Stimulated activated CD8-positive, alpha-beta memory T cell treated with anti-CD3 and anti-CD28 coated beads, Interleukin-4, amount 100 ng/mL, for 1 hour (primary cell): ENCODE measurements at places on chromosomes 3 and 15.

DNA sequence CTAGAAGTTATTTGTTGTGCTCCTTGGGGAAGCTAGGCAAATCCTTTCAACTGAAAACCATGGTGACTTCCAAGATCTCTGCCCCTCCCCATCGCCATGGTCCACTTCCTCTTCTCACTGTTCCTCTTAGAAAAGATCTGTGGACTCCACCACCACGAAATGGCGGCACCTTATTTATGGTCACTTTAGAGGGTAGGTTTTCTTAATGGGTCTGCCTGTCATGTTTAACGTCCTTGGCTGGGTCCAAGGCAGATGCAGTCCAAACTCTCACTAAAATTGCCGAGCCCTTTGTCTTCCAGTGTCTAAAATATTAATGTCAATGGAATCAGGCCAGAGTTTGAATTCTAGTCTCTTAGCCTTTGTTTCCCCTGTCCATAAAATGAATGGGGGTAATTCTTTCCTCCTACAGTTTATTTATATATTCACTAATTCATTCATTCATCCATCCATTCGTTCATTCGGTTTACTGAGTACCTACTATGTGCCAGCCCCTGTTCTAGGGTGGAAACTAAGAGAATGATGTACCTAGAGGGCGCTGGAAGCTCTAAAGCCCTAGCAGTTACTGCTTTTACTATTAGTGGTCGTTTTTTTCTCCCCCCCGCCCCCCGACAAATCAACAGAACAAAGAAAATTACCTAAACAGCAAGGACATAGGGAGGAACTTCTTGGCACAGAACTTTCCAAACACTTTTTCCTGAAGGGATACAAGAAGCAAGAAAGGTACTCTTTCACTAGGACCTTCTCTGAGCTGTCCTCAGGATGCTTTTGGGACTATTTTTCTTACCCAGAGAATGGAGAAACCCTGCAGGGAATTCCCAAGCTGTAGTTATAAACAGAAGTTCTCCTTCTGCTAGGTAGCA lies 657 bp downstream of the PATL2 start:
- no peak for DNase-seq

DNA sequence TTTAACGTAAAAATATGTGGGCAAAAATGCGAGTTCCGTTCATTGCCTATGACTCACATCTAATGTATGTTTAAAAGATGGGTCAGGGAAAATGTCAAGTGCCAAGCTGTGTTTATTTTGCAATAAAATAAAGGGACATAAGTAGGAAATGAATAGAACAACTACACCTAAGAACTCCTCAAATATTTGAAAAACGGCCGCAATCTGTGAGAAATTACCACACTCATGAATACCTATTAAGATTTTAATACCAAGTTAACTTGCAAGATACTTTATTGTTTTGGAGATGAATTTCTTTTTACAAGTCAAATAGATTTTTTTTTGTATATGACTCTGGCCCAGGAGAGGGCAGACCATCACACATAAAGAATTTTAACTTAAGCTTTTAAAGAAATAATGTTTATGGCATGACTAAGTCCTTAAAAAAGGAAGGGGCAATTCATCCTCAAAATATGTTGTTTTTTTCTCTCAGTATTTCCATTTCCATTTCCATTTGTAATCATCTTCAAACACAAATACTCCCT lies 152.7 kb downstream of the SUCNR1 start:
- DNase-seq, result no peak

GRCh38 chr3:138946663-138947494 lies at the start of the genes FOXL2 and FOXL2NB:
FOXL2 (minus strand) TSS chr3:138947137; CDS start chr3:138946722, 415 bp downstream.
FOXL2NB (plus strand) TSS chr3:138947217; CDS start chr3:138947365, 148 bp downstream.
- no peak for DNase-seq

- DNase-seq, result no peak
These were observed 88.8 kb upstream of the CHD2 start for GRCh38 chr15:92811148-92811913.

DNA sequence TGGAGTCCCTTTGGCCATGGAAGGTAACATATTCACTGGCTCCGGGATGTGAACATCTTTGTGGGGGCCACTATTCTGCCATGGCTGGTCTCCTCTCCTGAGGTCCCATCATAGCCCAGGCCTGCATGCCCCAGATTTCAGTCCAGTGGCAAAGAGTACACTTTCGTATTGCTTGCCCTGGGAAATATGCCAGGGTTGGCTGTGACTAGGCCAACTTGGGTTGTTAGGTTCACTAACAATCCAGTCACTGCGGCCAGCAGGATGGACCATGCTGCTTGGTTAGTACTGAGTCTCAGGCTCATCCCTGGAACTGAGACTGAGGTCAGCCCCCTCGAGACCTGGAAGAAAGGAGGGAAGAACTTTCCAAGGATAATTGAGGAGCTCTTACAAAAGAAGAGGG lies 9.8 kb upstream of the EEFSEC start:
- no peak for DNase-seq

GRCh38 chr3:186520957-186521842 lies 23.0 kb downstream of the CRYGS start:
- DNase-seq, result no peak

DNA sequence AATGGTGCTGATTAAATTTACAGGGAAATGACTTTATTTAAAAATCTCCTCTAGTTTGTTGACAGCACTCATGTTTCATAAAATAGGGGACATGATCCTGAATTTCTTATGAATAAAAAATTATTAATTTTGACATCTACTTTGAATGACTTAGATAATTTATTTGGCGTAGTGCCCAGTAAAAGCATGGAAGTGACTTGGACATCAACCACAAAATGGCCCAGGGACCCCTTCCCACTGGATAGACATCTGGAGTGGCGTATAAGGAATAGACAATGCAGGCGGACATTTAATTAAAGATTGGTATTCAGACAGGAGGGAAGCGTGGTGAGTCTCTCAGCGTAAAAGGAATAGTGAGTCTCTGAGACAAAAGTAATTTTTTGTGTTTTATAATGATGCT lies 79.8 kb downstream of the ADAMTSL3 start:
- DNase-seq, result no peak

DNA sequence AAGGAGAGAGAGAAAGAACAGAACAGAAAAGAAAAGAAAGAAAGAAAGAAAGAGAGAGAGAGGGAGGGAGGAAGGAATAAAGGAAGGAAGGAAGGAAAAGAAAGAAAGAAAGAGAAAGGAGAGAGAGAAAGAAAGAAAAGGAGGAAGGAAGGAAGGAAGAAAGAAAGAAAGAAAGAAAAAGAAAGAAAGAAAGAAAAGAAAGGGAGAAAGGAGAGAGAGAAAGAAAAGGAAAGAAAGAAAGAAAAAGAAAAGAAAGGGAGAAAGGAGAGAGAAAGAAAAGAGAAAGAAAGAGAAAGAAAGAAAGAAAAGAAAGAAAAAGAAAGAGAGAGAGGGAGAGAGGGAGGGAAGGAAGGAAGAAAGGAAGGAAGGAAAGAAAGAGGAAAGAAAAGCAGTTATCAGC lies 108.8 kb downstream of the ARPP21 start:
- no peak for DNase-seq

- DNase-seq, result no peak
These were observed 133.2 kb downstream of the ALDH1A2 start for GRCh38 chr15:57932348-57932747.

DNA sequence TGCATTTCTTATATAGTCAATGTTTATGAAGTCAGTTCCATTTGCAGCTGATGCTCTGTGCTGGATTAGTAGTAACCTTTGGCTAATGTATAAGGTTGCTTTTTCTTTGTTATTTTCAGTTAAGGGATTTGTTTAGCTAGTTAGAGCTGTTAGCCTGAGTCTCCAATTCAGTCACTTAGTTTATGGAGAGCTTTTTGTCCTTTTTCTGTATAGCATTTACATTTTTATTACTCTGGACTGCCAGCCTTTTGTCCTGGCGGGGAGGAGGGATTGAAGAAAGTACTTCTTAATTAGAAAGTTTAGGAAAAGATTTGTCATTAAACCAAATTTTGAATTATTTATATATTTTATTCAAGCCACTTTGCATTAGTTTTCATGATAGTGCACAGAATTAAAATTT lies 52.0 kb downstream of the DNAJC13 start:
- no peak for DNase-seq

DNA sequence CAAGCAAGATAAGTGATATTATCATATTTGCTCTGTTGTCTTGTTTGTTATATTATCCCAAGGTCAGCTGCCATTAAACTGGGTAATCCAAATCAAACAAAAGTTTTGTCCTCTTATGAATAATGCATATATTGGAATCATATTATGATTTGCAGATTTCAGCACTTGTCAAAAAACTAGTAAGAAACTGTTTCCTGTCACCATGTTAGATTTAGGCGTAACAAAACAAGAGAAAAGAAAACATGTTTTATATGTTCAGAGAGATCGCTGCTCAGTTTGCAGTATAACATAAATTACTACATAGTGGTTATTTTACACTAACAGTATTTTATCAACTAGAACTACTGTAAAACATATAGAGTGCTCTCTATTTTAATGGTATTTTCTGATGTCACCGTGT lies 123.4 kb upstream of the ICE2 start:
- no peak for DNase-seq

DNA sequence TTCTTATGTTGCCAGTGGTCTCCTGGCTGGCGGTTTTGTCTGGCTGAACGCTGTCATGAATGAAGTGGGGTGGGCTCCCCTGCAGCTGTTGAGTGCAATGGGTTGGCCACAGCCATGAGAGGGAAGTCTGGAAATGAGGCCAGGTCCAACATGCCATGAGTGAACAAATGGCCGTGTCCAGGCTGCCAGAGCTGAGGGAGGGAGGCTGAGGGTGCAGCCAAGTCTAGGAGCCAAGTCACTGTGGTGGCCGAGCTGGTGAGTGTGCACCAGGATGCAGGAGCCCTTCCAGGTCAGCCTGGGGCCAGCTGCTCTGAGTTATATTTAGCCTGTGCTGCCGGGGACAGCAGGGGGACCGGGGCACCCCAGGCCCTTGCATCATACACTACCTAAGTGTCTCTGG lies 24.7 kb upstream of the PRR23E start:
- no peak for DNase-seq

- DNase-seq, result no peak
These were observed at the start of gene PLOD2 for GRCh38 chr3:146160964-146161662. PLOD2 (minus strand) TSS chr3:146161184; CDS start chr3:146160989, 195 bp downstream.

GRCh38 chr15:59406446-59406845 lies 31.5 kb upstream of the FAM81A start:
- no peak for DNase-seq

GRCh38 chr3:107414325-107414964 lies 37.2 kb downstream of the CCDC54 start:
- DNase-seq, result no peak

DNA sequence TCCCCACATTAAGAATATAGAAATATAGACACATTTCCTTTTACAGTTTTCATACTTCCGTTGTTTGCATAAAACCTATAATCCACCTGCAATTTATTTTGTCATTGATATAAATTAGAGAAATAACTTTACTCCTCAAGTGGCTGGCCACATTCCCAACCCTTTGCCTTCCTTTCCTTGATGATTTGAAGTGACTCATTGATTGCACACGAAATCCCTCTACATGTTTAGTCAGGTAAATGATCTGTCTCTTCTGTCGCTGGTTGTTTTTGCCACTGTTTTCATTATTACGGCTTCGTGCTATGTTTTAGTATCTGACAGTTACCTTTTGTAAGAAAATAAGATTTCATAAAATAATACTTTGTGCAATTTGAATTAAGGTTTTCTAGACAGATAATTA lies 272.2 kb upstream of the NR2E3 start:
- no peak for DNase-seq

DNA sequence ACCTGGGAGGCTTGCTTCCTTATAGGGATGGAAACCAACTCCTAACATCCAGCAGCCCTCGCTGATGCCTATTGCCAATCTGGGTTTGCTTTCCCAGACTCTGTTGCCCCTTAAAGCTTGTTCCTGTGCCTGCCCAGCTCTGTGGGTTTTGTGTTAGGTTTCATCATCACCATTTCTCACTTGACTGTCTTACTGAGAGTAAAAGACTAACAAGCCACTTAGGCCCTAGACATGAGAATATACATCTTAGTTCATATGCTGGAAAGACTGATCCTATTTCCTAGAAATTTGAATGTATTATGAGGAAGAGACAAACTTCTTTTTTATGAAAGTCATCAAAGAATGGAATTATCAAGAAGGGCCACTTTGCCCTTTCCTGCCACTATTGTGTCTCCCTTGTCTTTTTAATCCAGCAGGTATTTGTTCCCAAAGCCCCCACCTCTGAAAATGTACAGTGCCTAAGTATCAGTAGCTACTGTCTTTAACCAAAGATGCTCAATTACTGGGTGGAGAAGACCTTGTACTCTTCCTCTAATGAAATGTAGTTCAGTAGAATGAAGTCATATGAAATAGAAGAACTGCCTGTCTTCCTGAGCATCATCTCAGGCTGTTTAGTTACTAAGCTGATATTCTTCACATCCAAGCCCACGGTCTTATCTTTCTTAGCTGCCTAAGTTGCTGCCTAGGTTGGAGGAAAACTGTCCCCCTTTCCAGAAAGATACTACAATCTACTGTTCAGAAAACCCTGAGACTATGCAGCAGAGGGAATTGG lies 59.8 kb upstream of the ZPLD1 start:
- DNase-seq, result no peak

GRCh38 chr15:67232591-67232990 lies 21.9 kb downstream of the AAGAB start:
- no peak for DNase-seq

GRCh38 chr3:66439666-66440344 lies 61.0 kb downstream of the LRIG1 start:
- no peak for DNase-seq

- DNase-seq, result no peak
These were observed 92.6 kb downstream of the LEKR1 start for GRCh38 chr3:156918746-156919145.

- DNase-seq, result no peak
These were observed 15.7 kb downstream of the GABRB3 start for GRCh38 chr15:26757141-26757540.

GRCh38 chr15:41934843-41935242 lies 37.5 kb downstream of the EHD4 start:
- peak; percentile 53 for DNase-seq

DNA sequence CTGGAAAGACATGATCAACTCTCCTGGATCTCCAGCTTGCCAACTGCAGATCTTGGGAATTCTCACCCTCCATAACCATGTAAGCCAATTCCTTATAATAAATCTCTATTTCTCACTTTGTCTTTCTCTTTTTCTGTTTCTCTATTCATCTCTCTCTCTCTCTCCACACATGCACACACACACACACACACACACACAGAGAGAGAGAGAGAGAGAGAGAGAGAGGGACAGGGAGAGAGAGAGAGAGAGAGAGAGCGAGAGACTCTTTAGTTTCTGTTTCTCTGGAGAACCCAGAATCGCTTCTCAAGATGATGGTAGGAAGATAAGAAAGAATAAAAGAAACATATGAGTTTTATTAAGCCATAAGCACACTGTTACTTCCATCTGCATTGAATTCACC lies 111.9 kb downstream of the BCHE start:
- no peak for DNase-seq

GRCh38 chr3:195708061-195708460 lies 12.7 kb upstream of the MUC20 start:
- no peak for DNase-seq

GRCh38 chr3:175374705-175375104 lies 515.6 kb downstream of the NAALADL2 start:
- no peak for DNase-seq

- DNase-seq, result no peak
These were observed 65.9 kb downstream of the POLR2M start for GRCh38 chr15:57772223-57772957.
